ENCODE measurements at places on chromosomes 6 and 20. TPM values are rescaled to one million over a fixed set of nuclear protein-coding genes. Genes with fewer than 3 reads are reported as not detected.

DNA sequence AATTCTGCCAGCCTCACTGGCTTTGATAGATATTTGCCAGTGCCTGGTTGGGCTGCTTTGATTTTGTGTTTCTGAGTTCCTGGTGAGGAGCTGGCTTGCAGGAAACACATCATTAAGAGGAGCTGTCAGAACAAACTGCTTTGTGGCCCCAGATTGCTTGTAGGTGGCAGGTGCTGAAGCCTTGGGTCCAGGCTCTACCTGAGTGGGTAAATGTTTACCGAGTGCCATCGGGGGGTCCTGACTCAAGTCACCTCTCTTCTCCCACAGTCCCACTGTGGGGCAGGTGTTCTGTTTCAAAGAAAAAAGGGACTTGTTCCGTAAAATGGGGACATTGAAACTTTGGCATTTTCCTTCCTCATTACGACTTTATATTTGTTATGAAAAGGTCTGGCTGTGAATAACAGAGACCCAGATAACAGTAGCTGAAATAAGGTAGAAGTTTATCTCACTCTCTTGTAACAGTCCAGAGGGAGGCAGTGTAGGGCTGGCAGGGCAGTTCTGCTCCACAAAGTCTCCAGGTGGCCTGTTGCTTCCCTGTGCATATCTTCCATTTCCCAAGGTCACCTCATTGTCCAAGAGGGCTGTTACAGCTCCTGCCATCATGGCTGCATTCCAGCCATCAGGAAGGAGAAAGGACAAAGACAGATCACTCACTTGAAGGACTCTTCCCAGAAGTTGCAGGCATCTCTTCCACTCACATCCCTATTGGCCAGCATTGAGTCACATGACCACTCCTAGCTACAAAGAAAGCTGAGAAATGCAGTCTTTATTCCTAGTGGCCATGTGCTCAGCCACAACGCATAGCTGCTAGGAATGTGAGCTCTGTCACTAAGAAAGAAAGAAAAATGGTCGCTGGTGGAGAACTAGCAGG lies 149.9 kb upstream of the KCNG1 start:
- H3K27me3 ChIP-seq = no peaks in the 10 kb centered on the region
- DNase-seq = no peak
- H3K27ac ChIP-seq = no peak overlapping the region
- H3K36me3 ChIP-seq = no peaks in the 10 kb centered on the region
- no peaks in the 10 kb centered on the region for H3K4me1 ChIP-seq

GRCh38 chr6:150880336-150880735 lies 14.8 kb downstream of the MTHFD1L start:
- no peak overlapping the region for H3K27ac ChIP-seq
- H3K4me1 ChIP-seq = no peaks in the 10 kb centered on the region
- H3K36me3 ChIP-seq = no peaks in the 10 kb centered on the region

DNA sequence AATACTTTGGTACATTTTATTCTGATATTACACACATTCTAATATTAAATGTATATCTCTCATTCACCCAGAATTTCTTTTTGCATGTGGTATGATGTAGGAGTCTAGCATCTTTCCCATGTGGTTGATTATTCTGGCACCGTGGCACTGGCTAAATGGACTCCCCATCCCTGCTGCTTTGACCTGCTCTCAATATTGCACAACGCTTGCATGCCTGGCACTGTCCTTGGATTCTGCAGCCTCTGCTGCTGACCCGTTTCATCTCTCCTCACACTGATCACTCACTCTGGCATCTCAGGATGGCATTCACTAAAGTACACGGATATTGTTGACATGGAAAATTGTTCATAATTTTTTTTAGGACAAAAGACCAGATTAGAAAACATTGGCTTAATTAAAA lies 11.5 kb upstream of the DACT2 start:
- no peak overlapping the region for H3K4me3 ChIP-seq
- H3K36me3 ChIP-seq = no peaks in the 10 kb centered on the region
- no peak overlapping the region for H3K27ac ChIP-seq

The C2 gene
- 38.7 TPM for total RNA-seq

The LTA gene
- 0.35 TPM for total RNA-seq

The UBE3D gene
- 6.0 TPM for total RNA-seq

The NKX2-2 gene
- total RNA-seq = not detected

- no peaks in the 10 kb centered on the region for H3K27me3 ChIP-seq
- no peaks in the 10 kb centered on the region for H3K4me1 ChIP-seq
- H3K27ac ChIP-seq = no peak overlapping the region
- H3K4me3 ChIP-seq = no peak overlapping the region
Measured at GRCh38 chr6:28011722-28012121, 54.7 kb downstream of the OR2B6 start.

The SPATS1 gene
- total RNA-seq = not detected

- DNase-seq = no peak
- H3K4me3 ChIP-seq = no peak overlapping the region
- H3K27ac ChIP-seq = no peak overlapping the region
- H3K36me3 ChIP-seq = no peaks in the 10 kb centered on the region
- peaks cover 2% of the 10 kb centered on the region for H3K4me1 ChIP-seq
- no peaks in the 10 kb centered on the region for H3K27me3 ChIP-seq
Measured at GRCh38 chr6:47299965-47300364, 9.7 kb downstream of the TNFRSF21 start.

The TULP1 gene
- total RNA-seq = not detected
